ENCODE measurements at places on chromosomes 2 and 18. TPM values are rescaled to one million over a fixed set of nuclear protein-coding genes. Genes with fewer than 3 reads are reported as not detected.
A peak's percentile ranks its signal among the peaks of the same experiment; 100 is the strongest.

- no peak for DNase-seq
These were observed 39.5 kb downstream of the ACSL3 start for GRCh38 chr2:222900354-222900753.

DNA sequence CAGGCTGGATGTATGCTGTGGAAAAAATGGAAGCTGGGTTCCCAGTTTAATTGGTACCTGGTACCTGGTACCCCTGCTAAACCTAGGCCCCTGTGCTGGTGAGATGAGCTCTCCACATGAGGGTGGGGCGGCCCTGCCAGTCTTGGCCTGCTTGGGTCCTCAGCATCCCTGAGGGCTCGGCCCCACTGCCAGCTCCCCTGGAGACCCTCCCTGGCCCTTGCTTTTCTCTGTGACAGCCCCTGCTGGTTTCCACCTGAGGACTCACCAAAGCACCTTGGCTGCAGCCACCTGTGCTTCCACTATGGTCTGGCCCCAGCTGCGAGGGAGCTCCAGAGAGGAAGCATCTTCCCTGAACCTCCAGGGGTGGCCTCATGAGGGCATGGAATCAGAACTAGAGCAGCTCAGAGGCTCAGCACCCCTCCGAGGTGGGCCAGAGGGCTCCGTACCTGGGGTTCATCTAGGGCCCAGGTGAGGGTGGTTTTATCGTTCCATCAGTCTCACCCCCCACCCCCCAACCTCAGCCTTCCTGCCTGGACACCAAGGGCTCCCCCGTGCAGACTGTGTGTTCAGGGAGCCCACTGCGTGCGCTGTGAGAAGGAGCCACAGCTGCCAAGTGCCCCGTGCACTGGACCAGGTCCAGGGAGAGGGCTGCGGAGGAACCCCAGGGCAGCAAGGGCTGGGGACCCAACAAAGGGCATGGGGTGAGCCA lies 23.7 kb upstream of the HDAC4 start:
- no peak for DNase-seq

DNA sequence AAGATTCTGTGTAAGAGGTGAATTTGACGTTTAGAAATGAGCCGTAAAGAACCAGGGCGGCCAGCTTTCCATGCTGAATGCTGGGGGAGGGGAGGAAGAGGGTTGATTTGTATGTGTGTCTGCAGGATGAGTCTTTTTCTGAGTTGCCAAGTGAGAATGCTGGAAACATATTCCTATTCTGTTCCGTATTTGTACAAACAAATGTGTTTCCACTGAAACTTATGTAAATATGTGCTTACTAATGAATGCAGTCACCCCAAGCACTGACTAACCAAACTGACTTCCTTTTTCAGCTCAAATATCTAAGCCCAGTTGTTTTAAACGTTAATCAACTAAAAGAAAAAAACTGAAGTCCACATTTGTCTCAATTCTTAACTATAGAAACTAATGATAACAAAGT lies 74.9 kb upstream of the APCDD1 start:
- DNase-seq: no peak

DNA sequence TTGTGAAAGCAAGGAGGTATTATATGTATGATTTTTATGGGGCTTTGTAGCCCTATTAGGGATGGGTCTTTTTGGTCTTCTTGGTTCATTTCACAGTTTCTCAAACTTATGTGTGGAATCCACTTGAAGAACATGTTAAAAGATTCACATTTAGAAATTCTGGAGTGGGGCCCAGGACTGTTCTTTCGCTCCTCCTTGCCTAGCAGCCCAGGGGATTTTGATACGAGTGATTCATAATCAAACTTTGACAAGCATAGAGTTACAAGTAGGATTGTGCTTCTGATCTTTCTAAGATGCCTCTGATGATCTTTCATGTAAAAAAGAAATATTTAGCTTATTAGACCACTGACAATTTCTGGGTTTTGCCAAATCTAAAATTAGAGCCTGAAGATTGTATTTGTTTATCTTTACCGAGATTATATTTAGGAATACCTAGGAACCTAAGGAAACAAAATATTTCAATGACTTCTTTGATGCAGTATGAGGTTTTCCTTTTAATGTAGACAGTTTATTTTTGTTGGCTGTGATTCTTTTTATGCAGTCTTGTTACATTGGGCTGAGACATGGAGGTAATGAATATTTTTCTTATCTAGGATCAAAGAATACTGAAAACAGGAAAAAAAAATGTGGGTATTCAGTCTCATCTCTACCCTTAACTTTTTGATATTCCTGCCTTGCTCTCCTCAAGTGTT lies 324.0 kb downstream of the PARD3B start:
- no peak for DNase-seq

DNA sequence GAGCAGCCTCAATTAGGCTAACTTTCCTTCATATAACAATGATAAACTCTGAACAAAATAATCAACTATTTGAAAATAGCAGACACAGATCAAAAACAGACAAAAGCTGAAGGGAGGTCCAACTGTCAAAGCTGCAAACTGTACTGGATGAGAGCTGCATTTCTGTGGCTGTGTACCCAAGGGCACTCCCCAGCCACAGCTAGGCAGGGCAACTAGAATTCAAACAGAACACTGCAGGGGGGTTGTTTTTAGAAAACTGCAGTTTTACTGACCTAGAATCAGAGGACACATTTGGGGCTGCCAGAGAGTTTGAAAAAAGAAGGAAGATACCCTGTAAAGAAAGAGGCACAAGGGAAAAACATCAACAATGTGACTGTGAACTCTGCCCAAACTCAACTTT lies 56.8 kb downstream of the SMAD2 start:
- DNase-seq: no peak

DNA sequence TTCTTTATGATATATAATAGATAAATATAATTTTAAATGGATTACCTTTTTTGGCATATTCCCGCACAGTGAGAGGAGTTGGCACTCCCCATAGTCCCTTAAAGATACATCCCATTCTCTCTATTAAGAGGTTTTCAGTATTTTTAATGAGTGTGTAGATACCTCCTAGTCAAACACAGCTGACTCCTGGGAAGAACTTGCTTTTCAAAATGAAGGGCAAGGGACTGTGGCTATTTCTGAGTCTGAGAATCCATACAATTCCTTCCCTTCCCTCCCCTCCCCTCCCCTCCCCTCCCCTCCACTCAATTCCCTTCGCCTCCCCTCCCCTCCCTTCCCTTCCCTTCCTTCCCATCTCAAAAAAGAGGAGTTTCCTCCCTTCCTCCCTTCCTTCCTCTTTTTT lies 93.5 kb downstream of the PRPF40A start:
- no peak for DNase-seq

- DNase-seq: no peak
These were observed 315.6 kb downstream of the INSIG2 start for GRCh38 chr2:118403658-118404451.

DNA sequence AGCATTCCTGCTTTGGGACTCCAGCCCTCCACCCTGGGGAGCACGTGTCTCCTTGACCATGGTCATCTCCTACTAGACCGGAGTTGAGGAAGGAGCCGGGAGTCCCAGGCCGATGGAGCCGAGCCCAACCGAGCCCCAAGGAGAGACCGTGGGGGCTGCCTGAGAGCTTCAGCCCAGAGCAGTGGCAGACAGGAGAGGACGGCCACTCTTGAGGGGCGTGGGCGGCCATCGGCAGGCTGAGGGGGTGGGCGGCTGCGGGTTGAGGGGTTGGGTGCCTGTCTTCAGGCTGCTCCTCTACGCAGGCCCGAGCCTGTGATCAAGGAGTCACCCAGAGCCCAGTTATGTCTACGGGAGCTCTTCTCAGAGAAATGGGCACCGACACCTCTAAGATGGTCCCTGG lies 158.7 kb downstream of the PXDN start:
- DNase-seq: no peak

GRCh38 chr2:2642906-2643890 lies 312.1 kb upstream of the MYT1L start:
- DNase-seq: no peak

- DNase-seq: no peak
These were observed 1036.7 kb upstream of the CELF4 start for GRCh38 chr18:38602341-38602740.

DNA sequence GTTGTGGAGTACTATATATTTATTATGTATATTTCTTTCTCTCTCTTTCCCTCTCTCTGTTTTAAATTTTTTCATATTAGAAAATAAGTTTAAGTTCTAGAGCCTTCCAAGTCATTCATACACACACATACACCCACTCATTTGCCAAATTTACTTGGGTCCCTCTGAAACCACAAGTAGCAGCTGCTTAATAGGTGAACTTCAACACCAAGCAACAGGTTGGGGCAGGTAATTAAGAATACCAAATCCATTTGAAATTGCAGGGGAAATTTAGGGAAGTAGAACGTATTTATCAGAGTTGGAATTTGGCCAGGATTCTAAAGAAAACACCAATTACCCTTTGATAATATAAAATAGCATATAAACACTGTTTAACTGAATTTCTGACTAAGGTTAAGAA lies 75.0 kb upstream of the RBBP8 start:
- DNase-seq: no peak

- no peak for DNase-seq
These were observed 15.4 kb downstream of the SF3B1 start for GRCh38 chr2:197419438-197419837.

GRCh38 chr2:198710562-198710961 lies 747.2 kb downstream of the SATB2 start:
- no peak for DNase-seq

DNA sequence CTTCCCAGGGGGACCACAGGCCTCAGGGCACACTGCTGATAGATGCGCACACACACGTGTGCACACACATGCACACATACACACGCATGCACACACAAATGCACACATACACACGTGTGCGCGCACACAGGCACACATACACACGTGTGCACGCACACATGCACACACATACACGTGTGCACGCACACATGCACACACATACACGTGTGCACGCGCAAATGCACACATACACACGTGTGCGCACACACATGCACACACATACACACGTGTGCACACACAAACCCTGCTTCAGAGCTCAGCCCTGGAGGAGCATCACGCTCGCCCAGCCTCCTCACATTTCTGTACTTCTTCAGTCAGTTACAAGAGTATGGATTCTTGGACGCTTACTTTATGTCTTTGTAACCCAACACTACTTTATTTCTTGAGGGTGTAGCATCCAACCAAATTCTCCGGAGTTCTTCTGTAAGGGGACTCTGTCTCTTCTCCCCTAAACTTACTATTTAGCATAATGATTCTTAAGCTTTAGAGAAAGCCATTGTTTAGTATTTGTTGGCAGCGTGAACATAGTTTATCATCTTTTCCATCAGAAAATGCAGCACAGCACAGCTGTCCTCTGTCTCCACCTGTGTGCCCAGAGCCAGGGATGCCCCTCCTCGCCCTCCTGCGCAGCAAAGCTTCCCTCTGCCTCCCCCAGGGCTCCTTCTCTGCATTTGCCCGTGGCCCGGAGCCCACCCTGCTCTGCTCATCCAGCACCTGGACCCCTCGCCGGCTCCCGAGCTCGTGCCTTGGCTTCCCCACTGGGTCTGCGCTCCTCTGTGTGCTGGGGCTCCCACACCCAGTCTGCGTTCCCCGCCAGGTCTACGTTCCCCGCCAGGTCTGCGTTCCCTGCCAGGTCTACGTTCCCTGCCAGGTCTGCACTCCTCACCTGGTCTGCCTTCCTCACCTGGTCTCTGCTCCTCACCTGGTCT lies 74.4 kb upstream of the CTDP1 start:
- DNase-seq: no peak

GRCh38 chr2:148702475-148702874 lies 57.9 kb downstream of the EPC2 start:
- no peak for DNase-seq

DNA sequence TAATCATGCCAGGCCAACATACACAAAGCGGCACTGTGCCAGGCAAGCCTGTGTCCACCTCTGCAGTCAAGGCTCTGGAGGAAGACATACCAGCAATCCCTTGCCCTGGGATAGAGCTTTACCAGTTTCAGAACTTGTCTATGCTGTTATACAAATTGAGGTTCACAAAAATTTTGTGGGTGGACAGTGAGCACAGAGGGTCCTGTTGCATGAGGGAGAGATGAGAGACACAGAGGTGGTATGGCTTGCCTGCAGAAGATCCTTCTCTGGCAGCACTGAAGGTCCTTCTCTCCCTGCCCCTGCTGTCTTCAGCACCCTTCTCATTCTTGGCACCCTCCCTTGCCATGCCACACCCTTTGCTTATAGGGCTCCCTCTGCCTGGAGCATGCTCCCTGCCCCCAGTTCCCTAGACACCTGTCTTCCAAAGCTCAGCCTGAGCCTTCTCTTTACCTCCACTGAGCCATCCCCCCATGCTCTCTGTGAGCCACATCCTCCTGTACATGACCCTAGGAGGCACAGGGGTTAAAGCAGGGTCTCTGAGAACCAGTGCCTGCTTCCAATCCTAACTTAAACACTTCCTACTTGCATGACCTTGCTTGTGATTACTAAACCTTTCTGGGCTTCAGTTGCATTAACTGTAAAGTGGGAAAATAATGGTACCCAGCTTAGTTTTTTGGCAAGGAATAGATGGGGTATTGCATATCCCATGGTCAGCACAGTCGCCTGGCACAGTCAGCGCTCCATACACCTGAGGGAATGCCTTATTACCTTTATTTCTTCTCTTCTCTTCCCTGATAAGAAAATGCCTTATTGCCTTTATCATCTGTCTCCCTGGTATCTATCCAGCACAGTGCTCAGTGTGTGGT lies 857 bp downstream of the FABP1 start:
- no peak for DNase-seq

- DNase-seq: peak; percentile 86
These were observed 302.1 kb downstream of the LPIN1 start for GRCh38 chr2:12048550-12048949.

DNA sequence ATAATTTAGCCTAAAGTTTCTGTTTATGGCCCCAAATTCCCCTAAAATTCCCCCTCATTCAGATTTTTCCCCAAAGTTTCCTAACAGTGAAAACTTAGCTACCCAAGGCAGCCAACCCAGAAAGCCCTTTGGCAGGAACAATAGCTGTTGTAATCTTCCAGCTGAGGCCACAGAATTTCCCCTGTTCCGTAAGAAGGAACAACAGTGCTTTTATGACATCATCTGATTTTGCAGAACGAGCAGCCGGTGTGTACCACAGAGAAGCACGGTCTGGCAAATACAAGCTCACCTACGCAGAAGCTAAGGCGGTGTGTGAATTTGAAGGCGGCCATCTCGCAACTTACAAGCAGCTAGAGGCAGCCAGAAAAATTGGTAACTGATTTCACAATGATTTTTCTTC lies 6.3 kb downstream of the TNFAIP6 start:
- DNase-seq: no peak

- no peak for DNase-seq
These were observed 8.5 kb downstream of the ACOXL start for GRCh38 chr2:110740747-110741349.

Gene ANKRD62
- total RNA-seq: 7.3 TPM

Gene ALPP
- total RNA-seq: not detected

Gene TACR1
- not detected for total RNA-seq

Gene FBLN7
- total RNA-seq: 0.25 TPM

Gene SERPINB13
- not detected for total RNA-seq

Gene CSRNP3
- 1.4 TPM for total RNA-seq

Data from OCI-LY7 (cell line).